ENCODE measurements at places on chromosomes 13 and 19.
A peak's percentile ranks its signal among the peaks of the same experiment; 100 is the strongest.

GRCh38 chr13:102798581-102799425, at the start of the genes BIVM and POGLUT2:
Gene BIVM (plus strand): TSS chr13:102799119. CDS start chr13:102807268, 8,149 bp downstream.
Gene POGLUT2 (minus strand): TSS chr13:102798976. CDS start chr13:102798670, 306 bp downstream.
- peak; percentile 86 for DNase-seq

- DNase-seq, result peak; percentile 87
Measured at GRCh38 chr19:42229301-42229854, 9.3 kb downstream of the ZNF526 start.

- no peak for DNase-seq
Measured at GRCh38 chr13:63540061-63540460, 2124.4 kb upstream of the PCDH20 start.

- no peak for DNase-seq
Measured at GRCh38 chr19:19568802-19569756, 31.0 kb downstream of the CILP2 start.

- DNase-seq, result no peak
Measured at GRCh38 chr13:95193509-95194230, 107.6 kb downstream of the ABCC4 start.

DNA sequence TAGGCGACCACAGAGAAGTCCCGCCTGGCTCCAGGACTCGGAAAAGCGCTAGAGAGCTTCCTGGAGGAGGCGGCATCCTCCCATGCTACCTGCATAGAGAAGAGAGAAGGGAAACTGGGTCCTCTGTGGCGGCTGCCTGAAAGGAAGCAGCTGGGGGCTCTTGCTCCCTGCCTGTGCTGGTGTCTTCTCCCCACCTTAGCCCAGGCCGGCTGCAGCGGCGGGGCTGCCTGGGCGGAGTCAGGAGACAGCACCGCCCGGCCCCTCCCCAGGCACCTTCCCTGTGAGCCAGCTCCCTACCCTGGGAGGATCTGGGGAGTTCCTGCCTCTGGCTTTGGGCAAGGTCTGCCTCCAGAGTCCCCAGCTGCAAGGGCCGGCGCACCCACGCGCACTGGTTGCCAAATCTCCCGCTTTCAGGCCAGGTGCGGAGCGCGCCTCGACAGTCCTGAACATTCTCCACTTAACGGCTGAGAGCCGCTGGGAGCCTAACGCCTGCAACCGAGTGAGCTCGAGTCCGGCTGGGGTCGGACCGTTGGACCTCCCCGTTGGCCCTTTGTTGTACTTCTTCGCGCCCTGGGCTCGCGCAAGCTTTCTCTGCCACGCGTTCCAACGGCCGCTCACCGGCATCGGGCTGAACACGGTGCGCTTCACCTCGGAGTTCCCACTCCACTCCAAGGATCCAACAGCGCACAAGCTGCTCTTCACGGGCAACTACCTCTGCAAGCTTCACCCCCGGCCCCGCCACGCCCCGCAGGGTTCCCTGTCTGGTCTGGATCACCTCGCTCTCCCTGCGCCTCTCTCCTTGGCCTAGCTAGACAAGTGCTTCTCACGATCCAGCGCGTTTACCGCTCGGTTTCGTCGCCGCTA, 21.8 kb upstream of the ZNF30 start:
- DNase-seq, result no peak

DNA sequence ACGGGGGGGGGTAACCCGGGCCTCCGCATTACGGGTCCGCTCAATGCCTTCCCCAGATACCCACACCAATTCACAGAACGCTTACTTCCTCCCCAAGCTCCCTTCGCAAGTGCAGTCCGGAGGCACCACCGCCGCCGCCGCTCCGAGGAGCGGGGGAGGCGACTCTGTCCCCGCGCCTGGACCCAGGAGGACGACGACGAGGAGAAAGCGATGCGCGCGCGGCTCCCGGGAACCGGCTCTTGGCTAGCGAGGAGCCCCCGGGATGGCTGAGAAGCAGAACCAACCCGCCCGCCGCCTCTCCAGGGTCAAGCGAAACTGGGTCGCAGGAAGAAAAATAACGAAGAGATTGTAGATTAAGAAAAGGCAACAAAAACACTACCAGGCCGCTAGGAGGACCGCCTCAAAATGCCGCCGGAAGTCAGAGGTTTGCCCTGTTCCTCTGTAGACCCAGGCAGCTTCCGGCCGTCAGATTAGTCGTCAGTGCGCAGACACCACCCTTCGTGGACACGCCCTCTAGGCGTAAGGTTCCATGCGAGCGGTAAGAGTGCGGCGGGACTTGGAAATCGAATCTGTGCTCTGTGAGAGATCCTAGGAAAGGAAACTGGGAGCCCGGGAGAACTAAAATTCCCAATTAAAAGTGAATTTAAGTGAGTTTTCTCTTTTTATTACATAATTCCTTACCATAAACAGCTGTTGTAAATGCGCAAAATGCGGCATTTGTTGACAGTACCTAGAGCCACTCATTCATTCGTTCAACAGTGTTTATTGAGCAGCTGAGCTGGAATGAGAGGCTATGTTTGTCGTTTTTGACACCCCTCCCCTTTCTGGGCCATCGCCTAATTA, at the start of gene ZC3H13:
ZC3H13 (minus strand) TSS at position 428 of the 843 bp plus-strand sequence. CDS start 7,239 bp downstream, outside the sequence.
- peak; percentile 96 for DNase-seq

DNA sequence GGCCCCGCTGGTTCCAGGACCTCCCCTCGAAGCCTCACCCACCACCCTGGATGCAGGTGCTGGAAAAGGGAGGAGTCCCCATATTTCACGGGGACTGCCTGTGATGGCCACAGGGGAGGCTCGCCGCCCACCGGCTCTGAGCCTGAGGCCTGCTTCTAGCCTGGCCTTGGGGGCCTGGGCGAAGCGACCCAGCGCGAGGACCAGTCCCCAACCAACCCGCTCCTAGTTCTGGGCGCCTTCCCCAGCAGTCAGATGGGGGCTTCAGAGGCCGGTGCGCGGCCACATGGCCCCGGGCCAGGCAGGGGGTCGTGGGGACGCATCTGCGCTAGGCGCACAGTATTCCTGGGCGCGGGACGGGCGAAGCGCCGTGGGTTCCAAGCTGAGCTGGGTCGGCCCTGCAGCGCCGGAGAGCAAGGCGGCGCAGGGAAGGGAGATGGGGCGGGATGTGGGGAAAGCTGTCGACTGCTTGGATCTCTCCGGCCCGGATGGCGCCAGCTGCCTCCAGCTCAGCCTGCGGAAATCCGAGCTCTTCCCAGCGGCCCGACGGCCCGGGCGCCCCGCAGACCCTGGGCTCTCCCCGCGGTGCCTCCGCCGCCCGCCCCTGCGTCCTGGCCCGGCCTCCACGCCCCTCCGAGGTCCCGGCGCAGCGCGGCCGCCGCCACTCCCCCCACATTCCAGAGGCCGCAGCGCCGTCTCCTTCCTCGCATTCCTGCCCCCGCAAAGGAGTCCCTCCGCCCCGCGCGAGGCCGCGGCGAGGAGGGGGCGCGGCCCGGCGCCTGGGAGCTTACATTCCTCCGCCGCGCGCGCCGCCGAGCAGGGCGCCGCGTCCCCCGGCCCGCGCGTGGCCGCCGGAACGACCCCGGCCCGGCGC, at the start of gene WTIP:
WTIP (plus strand) TSS at position 788 of the 871 bp plus-strand sequence. CDS start 217 bp downstream, outside the sequence.
- DNase-seq, result no peak

DNA sequence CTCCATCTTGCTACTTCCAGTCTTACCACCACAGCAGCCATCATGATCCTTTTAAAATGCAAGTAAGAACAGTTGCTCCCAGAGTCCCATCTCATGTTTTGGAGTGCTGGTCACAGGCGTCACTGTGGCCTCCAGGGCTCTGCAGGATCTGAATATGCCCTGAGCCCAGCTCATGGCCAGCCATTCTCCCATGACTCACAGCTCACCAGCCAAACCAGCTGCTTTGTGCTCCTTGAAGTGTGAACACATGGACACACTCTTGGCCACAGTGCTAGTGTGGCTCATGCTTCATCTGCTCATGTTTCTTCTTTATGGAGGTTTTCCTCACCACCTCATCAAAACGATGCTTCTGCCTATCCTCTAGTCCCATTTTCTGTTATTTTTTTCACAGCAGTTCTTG, 466.5 kb downstream of the UQCRFS1 start:
- DNase-seq, result no peak

- no peak for DNase-seq
Measured at GRCh38 chr13:80498433-80498832, 157.5 kb upstream of the SPRY2 start.

GRCh38 chr13:99299920-99300341, 7.3 kb downstream of the GPR183 start:
- no peak for DNase-seq

DNA sequence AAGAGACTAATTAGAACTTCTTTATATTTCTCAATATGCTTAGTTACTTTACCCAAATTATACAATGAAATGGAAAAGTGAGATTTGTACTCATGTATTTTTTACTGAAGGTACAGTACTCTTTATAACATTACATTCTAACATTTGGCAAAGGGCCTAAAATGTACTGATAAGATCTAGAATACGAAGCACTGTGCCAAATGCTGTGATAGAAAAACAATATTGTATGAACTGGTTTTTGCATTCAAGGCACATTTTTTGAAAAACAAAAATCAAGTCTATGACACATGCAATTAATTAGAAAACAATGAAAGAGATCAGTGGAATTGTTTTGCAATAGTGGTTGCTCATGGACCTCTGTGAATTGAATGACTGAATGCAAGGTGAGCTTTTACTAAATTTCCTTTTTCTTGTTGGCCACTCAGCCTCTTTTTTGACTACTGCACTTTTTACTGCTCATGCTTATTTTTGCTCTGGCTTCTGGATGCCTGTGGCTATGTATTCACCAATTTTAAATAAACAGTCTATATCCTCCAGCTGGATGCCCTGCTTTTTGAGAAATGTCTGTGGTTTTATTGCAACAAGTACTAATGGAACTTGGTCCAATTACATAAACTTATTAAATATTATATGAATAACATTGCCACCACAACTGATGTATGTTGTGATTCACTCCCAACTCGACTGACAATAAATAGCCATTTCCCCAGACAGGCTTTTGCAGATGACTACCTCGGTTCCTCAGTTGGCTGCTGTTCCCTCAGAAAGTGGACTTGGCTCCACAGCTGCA, 41.4 kb upstream of the OBI1 start:
- DNase-seq, result no peak

DNA sequence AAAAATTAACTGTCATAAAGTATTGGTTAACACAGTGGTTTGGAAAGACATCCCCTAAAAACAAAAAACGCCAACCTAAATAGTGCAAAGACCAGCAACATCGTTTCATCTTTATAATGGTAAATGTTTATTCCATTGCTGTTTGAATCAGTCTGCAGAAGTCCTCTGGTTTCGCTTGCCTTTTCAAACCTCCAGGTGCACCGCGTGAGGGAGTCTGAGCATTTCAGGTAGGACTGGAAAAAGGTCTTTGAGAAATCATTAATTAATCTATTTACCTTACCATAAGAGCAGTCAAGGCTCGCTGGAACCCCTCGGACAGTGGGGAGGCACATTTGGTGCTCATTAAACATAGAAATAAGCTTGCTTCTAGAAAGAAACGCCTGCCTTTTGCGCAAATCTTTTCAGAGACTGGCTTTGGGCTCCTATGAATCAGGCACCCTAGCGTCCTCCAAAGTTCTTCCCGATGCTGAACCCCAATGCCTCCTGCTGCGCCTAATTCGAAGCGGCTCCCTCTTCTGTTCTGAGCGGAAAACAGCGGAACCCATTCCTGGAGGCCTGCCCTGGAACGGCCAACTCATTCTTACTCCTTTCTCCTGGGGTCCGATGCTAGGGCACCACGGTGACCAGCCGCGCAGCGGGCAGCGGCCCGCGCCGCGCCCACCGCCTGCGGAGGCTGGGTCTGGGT, 951 bp upstream of the MTUS2 start:
- no peak for DNase-seq

- no peak for DNase-seq
Measured at GRCh38 chr19:43687660-43687997, 17.7 kb upstream of the PLAUR start.

DNA sequence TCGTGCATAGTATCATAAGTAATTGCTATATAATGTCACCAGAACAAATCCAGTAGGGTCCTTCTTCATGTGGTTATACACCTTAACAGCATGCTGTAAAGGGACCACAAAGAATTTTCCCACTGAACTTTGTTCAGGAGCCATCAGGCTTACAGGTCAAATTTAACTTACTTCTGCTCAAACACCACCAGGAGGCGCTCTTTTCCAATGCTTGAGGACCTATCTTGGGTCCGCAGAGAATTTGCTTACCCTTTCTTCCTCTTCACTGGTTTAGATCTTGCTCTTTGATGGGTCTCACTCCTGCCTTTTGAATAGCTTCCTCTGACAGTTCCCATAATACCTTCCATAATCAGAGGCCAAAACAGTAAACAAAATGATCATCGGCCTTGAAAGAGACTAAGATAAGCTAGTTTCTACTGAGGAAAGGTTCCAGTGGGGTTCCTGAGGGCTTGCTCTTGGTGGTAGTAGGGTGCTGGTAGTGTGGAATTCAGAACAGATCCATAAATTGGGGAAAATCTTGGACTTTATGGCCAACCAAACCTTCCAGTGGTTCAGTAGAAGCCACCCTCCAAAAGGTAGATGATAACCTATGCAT, 37.4 kb downstream of the SCGB2B2 start:
- DNase-seq, result peak; percentile 74

GRCh38 chr13:38255600-38255999, 94.1 kb upstream of the UFM1 start:
- DNase-seq, result no peak

DNA sequence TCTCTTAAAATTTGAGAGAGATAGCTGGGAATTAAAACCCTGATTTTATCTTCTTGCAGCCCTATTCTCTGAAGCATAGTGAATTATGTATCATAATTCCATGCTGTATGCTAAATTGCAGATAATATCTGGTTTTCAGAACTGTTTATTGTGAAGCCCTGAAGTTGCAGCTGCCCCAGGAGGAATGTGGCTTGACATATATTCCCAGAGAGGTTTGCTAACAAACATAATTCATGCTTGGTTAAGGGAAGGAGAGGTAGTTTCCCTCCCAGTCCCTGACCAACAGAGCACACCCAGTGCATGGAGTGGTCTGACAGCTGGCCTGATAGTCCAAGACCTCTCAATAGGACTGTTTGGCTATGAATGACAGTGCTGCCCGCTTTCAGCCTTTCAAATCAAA, 500.6 kb upstream of the MIR17HG start:
- no peak for DNase-seq

DNA sequence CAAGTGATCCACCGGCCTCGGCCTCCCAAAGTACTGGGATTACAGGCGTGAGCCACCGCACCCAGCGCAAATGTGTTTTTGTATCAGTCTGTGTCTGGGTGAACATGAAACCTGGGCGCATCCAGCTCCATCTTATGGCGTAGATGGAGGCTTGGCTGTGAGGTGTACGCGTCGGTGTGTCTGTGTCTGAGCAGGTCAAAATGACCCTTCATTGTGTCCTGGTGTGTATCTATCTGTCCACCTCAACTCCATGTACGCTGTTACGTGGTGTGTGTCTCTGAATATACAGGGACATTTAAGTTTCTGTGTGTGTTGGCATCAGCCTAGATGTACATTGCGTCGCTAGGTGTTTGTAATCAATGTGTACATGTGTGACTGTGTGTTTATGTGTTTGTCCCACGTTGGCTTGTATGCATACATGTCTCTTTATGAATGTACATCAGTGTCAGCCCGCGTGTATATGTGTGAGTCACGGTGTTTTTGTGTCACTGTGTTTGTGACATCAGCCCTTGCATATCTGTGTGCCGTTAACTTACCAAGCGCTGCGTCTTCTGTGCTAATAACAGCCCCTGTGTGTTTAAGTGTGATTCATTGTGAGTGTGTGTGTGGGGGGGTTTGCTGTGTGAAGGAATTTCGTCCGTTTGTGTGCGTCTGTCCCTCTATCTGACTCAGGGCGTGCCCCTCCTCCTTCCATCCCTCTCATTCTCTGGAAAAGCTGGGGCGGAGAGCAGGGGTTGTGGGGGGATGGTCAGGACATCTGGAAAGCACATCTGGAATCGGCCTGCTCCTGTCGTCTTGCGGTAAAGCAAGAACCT, 6.4 kb downstream of the AXL start:
- peak; percentile 33 for DNase-seq

- DNase-seq, result no peak
Measured at GRCh38 chr13:72437458-72437857, 290.0 kb downstream of the MZT1 start.
